ENCODE measurements at places on chromosomes 5 and 9. TPM values are rescaled to one million over a fixed set of nuclear protein-coding genes. Genes with fewer than 3 reads are reported as not detected.
A peak's percentile ranks its signal among the peaks of the same experiment; 100 is the strongest.

NDST1 gene
- total RNA-seq: 85.1 TPM

MEGF10 gene
- total RNA-seq: 6.7 TPM

CDKN2AIPNL gene
- total RNA-seq: 34.4 TPM

ZNF169 gene
- 3.6 TPM for total RNA-seq

PCDHGA11 gene
- 1.8 TPM for total RNA-seq

FOXD4 gene
- 0.30 TPM for total RNA-seq

CLTA gene
- total RNA-seq: 317 TPM

ARAP3 gene
- 4.9 TPM for total RNA-seq

SLC45A2 gene
- 1.4 TPM for total RNA-seq

DNA sequence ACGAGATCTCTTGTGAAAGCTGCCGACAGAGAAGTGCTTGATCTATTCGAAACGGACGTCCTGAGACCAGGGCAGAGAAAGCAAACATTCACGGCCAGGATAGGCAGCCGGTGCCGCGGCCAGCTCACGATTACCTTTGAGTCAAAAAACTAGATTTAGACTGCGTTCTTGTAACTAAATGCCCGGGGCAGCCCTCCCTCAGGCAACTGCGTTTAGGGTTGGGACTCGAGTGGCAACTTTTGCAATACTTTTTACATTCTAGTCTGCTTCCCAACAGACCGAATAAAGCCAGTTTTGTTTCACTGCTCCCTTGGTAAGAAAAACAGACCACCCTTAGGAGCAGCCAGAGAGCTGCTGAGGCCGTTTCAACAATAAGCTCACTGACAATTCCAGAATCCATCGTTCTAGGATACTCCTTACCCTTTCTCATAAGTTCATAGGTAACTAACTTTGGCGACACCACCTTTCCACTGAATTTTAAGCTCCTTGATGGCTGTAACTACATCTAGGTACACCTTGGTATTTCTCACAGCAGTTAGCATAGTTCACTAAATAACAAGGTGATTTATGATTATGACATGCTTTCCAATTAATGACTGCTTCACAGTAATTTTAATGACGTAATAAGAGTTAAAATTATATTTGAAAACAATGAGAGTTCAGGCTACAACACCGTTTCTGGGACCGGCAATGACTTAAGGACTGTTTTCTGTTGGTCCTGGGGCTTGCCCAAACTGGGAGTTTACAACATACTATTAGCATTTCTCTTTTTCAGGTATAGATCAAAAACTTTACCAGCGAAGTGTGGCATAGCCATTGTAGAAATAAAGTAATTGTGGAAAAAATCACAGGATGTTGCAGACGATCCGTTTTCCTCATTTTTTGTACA, 899 bp upstream of the RAPGEF6 start:
- peak; percentile 9 for DNase-seq

DNA sequence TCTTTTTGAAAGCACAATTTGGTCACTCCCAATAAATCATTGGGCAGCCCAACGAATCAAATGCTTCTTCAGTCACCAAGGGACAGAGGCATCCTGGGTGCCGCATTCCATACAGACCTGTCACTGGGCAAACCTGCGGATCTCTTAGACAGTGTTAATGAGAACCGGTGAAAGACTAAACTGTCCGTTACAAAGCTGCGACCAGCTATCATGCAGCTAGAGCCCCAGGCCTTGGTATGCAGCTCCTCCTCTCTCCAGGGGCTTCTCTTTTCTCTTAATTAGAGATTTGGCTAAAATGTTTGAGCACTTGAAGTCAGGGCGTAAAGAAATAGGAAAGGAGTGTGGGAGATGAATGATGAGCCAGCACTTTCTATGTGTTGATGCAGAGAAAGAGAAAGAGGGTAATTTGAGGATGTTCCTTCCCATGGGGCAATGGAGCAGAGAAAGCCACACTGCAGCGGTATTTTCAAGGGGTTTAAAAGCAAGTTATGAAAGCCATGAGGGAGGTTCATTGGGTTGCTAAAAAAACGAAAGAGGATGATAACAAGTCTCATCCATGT, 175.3 kb downstream of the RFK start:
- no peak for DNase-seq

- DNase-seq: no peak
Observed at GRCh38 chr5:59387127-59387526, 506.4 kb downstream of the PDE4D start.

GRCh38 chr5:174725991-174726601, 1.7 kb downstream of the MSX2 start:
- no peak for DNase-seq

DNA sequence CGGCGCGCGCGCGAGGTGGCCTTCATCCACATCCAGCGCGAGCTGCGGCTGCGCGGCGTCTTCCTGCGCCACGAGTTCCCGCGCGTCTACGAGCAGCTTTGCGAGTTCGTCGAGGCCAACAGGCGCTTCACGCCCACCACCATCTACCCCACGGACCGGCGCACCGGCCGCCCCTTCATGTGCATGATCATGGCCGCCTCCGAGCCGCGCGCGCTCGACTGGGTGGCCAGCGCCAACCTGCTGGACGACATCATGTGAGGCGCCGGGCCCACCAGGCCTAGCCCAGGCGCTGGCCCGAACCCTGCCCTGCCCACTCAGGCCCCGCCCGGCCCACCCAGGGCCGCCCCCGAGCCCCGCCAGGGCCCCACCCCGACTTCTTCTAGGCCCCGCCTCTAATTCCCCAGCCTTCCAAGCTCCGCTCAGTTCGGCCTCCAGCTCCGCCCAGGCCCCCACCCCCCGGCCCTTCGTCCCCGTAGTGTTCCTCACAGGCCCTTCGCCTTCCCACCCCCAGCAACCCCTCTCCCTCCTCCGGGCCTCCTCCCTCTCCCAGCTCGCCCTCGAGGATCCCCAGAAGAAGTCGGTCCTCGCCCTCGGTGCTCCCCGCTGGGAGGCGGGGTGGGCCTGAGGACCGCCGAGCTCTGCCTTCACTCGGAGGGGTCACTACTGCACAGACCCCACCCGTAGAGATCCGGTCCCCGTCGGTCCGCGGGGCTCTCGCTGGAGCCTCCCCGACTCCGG, 2.0 kb upstream of the PHPT1 start:
- DNase-seq: peak; percentile 86

DNA sequence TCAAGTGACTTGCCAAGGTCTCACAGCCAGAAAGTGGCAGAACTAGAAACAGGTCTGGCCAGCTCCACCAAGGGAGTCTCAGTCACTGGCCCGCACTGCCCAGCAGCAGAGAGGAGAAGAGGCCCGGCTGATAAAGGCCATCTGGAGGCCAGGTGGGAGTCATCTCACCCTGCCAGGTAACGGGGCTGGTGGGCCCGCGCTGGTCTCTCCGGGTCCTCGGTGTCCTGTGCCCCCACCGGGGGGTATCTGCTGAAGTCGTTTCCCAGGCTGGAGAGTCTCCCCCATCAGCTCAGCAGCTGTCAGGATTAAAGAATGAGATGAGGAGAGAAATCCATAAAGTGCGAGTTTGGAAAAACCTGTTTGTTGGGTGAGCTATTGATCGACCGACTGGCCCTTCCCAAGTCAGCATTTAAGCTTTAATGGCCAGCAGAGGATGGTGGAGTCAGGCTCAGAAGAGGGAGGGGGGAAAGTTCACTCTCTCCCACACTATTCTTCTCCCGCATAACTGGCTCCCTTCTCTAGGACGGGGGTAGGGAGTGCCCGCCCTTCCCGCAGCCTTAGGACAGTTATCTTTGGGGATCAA, 30.3 kb downstream of the LMX1B start:
- DNase-seq: no peak

DNA sequence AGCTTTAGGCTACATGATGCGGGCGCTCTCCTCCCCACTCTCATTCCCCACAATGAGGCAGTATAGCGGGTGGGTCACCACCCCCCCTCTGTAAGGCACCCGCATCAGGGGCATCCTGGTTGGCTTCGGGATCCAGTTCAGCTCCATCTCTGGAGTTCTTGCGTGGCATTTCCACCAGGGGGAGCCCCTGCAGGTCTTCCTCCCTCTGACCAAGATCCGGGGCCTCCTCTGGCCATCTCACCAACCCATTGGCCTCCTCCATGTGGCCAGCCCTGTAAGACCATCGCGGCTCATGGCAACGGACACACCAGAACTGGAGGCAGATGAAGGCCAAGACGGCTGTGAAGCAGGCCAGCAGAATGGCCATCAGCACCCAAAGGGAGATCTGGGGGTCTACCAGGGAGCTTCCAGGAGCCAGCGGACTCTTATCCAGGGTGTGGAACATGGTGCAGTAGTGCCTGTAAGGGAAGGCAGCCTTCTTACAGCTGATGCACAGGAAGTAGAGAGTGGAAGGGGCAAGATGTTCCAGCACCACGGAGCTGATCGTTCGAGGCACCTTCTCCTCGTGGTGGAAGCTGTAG, 77.0 kb downstream of the CYFIP2 start:
- DNase-seq: peak; percentile 30

GRCh38 chr9:4277531-4277991, 22.3 kb downstream of the GLIS3 start:
- DNase-seq: no peak

DNA sequence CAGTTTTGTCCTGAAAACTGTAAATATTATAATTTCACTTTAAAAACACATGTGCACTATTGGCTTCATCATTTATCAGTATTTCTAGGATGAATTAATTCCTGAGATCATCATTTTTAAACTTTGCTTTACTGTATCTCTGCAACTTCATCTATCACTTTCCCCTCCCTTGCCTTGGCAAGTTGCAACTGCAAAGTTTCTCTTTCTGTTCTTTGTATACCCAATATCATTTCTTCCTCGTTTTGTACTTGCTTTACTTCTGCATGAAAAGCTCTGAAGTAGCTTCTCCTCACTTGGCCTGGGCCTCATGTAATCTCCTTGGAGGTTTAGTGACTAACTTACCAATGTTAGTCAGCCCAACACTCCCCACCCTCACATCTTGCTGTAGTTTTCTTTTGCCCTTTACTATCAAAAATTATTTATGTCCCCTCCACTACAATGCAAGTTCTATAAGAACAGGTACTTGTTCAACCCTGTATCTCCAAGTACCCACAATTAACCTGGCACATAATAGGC, 12.8 kb downstream of the C5orf63 start:
- DNase-seq: no peak

DNA sequence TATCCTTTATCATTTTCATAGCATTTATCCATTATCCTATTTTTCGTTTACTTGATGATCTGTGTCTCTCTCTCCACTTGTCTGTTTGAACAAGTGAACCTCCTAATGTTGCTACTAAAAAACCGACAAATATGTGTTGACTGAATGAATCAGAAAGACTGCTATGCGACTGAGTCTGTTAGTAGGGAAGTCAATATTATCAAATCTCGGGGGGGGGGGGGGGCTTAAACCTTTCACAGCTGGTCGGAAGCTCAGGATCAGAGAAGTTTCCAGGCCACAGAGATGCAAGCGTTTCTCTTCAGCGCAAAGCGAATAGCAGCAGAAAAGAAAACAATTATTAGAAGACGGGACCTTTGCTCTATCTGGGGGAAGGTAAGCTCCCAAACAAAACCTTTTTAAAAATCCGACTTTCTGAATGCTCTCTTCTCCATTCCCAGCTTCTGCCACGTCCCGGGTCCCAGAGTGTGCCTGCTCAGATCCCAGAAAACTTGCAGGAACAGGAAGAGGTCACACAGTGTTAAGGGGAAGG, 412 bp downstream of the RIOK2 start:
- DNase-seq: peak; percentile 16
